ENCODE measurements at places on chromosomes 5 and 9.

DNA sequence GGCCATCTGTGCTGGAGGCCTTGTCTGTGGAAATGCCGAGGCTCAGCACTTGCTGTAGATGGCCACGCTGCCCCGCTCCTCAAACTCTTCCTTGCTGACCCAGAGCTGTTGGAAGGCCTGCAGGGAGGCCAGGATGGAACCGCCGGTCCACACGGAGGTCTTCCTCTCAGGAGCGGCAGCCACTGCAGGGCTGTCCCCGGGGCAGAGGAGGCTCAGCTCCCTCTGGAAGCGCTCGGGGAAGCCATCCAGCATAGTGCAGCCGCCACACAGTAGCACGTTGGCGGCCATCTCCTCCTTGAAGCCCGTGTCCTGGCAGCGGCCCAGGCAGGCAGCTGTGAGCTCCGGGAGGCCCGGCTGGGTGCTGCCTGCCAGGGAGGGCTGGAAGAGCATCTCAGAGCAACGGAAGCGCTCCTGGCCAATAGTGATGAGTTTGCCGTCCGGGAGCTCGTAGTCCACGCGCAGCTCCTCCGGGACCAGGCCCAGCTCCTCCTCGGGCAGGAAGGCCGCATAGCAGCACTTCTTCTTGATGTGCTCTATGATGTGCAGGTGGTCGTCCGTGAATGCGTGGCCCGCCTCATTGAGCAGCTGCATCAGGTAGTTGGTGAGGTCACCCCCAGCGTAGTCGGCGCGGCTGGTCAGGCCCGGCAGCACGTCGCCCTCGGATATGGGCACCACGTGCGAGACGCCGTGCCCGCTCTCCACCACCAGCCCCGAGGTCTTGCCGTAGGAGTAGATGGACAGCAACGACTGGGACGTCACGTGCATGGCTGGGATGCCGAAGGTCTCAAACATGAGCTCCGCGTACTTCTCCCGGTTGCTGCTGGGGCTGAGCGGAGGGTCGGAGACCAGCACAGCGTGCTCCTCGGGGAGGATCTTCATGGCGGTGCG is 901 bp downstream of the ACTL7B start:
- DNase-seq: no peak

GRCh38 chr9:9124616-9125015 is 1325.0 kb upstream of the DMAC1 start:
- DNase-seq: no peak

DNA sequence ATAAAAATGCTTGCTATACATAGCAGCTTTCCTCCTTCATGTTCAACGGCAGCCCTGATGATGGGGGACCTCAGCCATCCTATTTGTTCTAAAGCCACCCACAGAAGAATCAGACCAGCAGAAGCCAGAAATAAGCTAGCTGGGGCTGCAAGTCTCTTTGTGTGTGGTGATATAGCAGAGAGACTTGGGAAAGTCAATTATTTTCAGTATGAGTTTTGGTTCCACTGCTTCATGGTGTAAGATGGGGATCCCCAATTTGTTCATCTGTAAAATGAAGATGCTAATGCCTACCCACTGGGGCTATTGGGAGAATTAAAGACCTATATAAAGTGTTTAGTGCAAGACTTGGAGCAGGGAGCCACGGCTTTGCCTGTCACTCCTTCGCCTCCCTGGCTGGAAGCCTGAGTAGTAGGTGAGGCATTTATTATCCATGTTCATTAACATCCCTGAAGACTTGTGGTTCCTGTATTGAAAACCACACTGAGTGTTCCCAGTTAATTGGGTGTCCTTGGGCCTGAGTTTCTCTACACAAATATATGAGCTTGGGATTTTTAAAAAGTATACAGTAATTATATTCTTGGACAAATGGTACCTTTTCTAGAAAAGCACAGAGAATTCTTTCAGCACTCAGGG is 210.1 kb upstream of the SLC24A2 start:
- DNase-seq: no peak

DNA sequence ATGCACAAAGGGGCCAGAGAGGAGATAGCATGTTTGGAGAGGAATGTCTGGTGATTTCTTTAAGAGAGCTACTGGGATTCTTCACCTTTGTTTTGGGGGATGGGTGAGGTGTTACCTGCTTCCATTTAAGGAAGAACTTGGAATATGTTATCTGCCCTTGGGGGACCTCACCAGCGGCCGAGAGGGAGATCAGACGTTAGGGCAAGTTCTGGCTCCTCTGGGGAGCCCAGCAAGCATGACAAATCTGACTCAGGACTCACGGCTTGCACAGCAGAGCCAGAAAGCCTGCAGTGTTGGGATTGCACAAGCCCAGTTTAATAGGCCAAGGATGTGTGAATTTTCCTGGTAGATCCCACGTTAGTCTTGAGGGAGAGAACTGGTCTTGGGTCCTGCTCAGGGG is 40.3 kb downstream of the SLC28A3 start:
- no peak for DNase-seq

DNA sequence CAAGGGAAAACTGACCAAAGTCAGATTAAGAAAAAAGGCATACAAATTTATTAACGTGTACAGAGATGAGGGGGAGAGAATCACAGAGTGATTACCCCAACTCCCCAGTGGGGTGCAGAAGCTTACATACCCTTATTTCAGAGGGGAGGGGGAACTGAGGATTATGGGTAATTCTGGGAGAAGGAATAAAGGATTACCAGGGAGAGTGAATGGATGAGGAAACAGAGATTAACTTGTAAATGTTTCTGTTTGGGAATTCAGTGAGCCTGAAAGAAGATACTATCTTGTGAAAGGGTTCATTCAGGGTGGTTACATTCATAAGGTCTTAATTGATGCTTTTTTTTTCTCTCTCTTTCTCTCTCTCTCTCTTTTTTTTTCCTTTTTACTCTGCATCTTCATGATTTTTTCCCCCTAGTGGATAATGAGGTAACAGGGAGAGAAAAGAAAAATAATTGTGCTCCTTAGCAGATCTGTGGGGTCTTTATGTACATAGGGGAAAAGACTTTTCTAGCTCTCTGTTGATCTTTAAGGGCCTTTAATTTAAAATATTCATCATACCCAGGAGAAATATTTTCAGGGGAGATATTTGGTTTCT is 49.4 kb downstream of the TARS1 start:
- no peak for DNase-seq

DNA sequence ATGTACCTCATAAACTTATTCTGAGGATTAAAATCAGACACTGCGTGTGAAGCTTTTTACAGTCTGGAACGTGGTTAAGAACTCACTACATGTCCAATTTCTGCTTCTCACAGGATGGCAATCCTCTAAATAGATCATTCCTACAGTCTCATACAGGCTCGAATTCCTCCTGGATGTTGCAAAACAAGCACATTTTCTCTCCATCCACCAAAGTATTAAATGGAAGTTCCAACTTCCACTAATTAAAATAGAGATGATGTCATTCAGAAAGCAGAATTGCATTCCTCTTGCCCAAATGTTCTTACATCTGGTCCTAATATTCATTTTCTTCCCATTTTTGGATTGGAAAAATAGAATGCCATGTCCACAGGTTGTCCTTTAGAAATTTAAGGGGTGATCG is 145.5 kb upstream of the PCA3 start:
- no peak for DNase-seq

- no peak for DNase-seq
Measured at GRCh38 chr5:134493461-134494055, 31.9 kb upstream of the JADE2 start.

DNA sequence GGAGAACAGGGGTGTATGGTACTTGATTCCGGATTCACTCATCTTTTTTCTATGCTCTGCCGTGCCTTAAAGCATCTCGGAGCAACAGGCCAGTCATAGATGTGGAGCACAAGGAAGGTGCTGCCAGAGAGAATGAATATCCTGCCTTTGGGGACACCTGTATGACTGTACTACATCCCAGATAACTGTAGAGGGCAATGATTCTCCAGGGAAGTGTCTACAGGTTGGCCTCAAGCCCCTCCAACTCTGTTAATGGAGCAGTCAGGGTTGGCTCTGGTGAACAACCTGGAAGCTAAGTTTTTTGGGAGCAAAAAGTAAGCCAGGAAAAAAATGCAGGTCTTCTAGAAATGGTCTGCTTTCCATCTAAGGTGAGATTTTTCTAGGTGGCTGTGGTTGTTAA is 71.0 kb downstream of the NREP start:
- no peak for DNase-seq

GRCh38 chr5:111461255-111461671 is 51.1 kb downstream of the STARD4 start:
- DNase-seq: no peak

- DNase-seq: no peak
Measured at GRCh38 chr5:95162231-95162992, 122.5 kb downstream of the MCTP1 start.

DNA sequence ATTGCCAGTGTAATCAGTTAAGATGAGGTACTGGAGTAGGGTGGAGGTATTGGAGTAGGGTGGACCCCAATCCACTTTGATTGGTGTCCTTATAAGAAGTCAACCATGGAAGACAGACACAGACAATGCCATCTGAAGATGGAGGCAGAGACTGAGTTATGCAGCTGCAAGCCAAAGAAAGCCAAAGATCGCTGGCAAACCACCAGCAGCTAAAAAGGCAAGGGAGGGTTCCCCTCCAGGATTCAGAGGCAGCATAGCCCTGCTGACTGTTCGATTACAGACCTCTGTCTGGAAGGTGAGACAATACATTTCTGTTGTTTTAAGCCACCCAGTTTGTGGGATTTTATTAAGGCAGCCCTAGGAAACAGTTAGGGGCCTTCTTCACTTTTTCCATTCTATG is 30.5 kb upstream of the CKMT2 start:
- no peak for DNase-seq

DNA sequence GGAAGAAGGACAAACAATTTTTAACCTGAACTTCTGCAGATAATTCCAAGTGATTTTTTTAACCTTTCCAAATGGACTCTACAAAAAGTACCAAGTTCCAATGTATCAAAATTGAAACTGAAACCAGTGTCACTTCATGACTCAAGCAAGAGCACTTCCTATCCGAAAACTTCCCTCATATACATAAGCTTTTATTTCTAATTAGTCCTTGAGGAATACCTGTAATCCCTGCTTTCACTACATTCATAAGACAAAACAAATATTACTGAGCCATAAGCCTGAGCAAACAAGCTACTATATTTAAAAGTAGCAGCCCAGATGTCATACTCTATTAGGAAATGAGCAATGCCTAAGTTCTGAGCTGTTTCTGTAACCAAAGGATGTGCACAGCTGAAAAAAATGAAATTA is 224.4 kb downstream of the EBF1 start:
- DNase-seq: no peak

- DNase-seq: no peak
Measured at GRCh38 chr5:65722575-65723403, 784 bp downstream of the NLN start.

GRCh38 chr9:32968101-32969011 is 33.1 kb downstream of the APTX start:
- DNase-seq: peak; percentile 78

DNA sequence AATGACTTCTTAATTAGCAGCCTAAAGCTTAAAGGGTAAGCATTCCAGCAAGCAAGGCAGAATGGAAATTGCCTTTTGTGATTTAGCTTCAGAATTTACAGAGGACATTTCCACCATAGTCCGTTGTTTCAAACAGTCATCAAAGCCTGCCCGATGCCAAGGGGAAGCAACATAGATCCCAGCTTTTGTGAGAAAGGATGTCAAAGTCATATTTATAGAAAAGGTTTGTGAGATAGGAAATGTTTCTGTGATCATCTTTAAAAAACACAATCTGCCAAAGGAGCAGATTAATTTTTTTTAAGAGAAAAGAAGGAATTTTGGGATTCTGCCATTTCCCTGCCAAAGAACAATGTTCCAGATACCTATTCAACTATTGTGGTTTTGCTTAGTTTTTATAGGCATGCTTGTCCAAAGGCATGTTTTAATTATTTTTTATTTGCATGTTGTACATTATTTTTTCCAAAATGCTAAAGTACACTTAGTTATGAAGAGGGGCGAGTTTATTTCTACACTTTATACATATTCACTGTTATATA is 346.9 kb downstream of the ZNF608 start:
- no peak for DNase-seq

GRCh38 chr9:106326493-106326892 is 536.5 kb upstream of the ZNF462 start:
- DNase-seq: no peak

DNA sequence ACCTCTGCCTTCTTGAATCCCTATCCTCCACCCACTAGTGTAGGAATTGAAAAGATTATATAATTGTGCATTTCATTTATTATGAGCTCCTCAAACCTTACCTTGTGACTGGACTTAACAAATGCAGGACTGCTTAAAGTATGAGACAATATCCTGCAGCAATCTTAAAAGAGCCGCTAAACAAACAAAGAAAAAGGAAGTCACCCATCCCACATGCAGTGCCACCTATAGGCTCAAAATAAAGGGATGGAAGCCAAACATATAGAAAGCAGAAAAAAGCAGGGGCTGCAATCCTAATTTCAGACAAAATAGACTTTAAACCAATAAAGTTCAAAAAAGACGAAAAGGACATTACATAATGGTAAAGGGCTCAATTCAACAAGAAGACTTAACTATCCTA is 8.7 kb downstream of the PCAT7 start:
- DNase-seq: no peak

- DNase-seq: peak; percentile 66
Measured at GRCh38 chr5:149618581-149619248, 37.4 kb downstream of the ARHGEF37 start.

DNA sequence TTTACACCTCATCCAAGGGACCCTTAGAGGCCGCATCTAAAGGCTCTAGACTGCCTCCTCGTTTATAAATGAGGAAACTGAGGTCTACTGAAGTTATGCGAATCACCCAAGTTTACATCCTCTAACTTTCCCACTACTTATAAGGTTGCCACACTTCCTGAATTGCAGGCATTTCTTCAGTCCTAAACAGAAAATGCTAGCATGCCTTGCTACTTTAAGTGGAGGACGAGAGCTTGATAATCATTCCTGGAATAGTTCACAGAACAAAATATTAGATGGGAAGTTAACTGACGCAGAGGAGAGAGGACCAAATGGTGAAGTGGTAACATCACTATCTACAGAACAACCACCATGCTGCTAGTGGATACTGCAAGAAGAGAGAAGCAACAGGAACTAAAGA is 85.8 kb downstream of the GNAQ start:
- DNase-seq: no peak

- DNase-seq: no peak
Measured at GRCh38 chr9:36867241-36867640, 166.8 kb downstream of the PAX5 start.

GRCh38 chr5:71693828-71694427 is 25.1 kb upstream of the CARTPT start:
- DNase-seq: no peak

DNA sequence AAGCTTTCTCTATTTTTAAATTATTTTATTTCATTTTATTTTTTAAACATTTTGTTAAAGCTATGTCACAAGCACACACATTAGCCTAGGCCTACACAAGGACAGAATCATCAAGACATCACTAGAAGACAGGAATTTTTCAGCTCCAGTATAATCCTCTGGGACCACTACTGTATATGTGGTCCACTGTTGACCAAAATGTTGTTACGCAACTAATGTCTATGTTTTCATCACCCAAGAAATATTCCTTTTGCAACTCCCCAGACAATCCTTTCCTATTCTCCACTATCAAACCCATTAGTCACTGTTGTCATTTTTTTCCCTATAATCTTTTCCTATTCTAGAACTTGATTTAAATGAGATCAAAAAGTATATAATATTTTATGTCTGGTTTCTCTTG is 2371.7 kb upstream of the C9orf72 start:
- no peak for DNase-seq

Measured in activated naive CD4-positive, alpha-beta T cell treated with anti-CD3 and anti-CD28 coated beads for 36 hours (primary cell).